RPMI7951 (cell line): ENCODE measurements at places on chromosomes 3 and 15. TPM values are rescaled to one million over a fixed set of nuclear protein-coding genes. Genes with fewer than 3 reads are reported as not detected.

Gene DLL4
- 2.5 and 2.6 TPM in 2 replicates for total RNA-seq

Gene PTPRG
- total RNA-seq = 43.0 and 44.9 TPM in 2 replicates

Gene PPM1L
- 0.39 and 1.6 TPM in 2 replicates for total RNA-seq

Gene EPB42
- not detected in 2 replicates for total RNA-seq

Gene MAP3K13
- total RNA-seq = 31.0 and 33.1 TPM in 2 replicates

Gene PXYLP1
- 13.8 and 18.7 TPM in 2 replicates for total RNA-seq

Gene NR2E3
- total RNA-seq = not detected in 2 replicates

Gene HSPBAP1
- 6.2 and 6.7 TPM in 2 replicates for total RNA-seq

GRCh38 chr3:24154013-24154695 is 209.1 kb downstream of the NR1D2 start:
- DNase-seq = no peak

DNA sequence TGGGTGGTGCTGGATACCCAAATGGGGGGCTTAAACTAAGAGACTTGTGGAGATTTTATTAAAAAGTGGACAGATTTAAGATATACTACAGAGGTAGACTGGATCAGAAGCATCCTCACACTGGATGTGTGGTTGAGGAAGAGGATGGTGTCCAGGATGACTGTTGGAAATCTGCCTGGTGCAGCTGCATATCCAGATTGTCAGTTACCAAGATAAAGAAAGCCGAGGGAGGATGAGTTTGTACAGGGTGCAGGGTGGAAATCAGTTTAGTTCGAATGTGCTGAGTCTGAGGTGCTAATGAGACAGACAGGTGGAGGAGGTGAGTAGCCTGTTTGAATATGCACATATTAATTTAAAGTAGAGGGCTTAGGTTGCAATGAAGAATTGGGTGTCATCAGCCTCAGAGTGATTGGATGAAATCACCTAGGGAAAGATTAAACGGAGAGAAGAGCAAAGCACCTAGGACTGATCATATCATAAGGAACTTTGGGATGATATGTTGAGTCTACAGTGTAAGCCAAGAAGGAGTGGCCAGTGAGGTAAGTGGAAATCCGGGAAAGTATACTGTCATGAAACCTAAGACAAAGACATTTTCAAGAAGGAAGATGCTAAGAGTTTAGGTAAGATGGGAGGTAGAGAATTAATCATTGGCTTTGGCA is 74.1 kb upstream of the GOLGA8B start:
- no peak for DNase-seq

DNA sequence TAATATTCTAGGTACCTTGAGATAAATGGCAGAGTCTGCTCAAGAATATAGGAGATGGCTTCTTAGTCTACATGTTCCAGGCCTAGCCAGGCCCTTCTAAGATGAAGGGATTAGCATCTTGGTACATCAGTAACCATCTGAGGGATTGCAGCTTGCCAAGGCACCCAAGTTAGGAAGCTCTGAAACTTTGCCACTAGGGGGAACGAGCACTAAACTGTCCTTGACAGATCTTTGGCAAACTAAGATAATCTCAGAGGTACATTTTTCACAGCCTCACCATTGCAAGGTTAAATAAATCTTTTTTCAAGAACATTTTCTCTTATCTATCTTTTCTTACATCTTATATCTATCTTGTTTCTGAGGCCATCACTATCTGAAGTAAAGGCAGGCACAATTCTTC is 351.2 kb downstream of the RAP2B start:
- DNase-seq = no peak

GRCh38 chr15:100461049-100461448 is 67.7 kb downstream of the CERS3 start:
- no peak for DNase-seq

- DNase-seq = no peak
Observed at GRCh38 chr15:82595766-82596165, 51.4 kb downstream of the CPEB1 start.

DNA sequence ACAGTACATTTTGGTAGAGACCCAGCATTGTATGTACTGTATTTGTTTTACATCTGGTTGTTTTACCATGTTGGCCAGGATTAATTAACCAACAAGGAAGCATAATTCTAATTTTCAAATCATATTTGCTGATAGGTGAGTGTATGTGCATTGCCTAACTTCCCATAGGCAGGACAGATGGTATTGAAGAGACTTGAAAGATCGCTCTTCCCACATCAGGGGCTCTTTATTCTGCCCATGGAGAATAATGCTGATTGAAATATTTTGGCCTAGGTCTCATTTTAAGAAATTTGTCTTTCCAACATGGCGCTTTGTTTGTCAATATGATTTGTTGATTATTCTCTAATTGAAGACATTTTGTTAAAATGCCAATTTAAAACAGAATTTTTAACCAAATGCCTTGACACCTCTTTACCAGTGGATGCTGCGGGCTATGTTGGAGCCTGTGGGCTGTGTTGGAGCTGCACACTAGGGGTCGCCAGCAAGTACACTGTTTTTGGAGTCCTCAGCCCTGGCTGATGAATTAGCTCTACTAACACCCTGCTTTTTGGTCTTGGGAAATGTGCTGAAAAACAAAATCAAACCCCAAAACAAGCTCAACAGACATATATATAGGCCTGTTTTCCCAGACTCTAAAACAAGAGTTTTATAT is 5.3 kb downstream of the P2RY12 start:
- peak; percentile 39 for DNase-seq

DNA sequence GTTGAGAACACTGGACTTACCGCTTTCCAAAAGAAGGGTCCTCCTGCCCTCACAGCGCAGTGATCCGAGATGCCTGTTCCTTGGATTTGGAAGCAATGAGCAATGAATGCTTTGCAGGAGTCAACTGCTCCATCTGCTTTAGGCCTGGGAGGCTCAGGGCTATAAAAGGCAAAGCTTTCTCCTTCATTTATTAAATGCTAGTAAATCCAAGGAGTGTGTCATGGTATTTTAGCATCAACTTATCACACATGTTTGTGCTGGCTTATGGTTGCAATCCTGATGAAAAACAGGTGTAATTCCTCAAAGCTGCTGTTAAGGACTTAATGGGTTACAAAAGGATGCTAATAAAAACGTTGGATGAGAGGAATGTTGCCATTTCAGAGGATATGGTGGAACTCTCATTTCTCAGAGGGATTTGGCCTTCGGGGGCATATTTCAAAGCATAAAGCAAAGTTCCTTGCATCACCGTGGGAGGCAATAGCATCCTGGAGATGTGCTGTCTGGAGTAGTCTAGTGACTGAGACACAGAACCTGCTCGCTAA is 158.5 kb upstream of the TPM1 start:
- peak; percentile 67 for DNase-seq

- peak; percentile 24 for DNase-seq
Observed at GRCh38 chr3:177528306-177529070, 331.2 kb upstream of the TBL1XR1 start.

DNA sequence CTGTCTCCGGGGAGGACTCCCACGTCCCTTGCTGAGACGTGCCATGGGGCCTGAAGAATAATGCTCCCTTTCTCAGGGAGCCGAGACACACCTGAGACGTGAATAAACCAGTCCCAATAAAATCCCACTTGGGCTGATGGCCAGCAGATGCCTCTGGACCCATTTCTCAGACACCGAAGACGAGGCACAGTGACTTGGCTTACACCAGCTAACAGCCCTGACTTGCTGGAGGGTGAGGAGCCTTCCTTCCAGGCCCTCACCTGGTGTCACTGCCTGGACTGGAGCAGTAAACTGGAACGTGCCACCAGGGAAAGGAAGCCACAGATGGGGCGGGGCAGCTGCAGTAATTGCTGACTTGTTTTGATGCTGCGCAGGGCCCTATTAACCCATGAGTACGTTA is 189.7 kb downstream of the PDZRN3 start:
- no peak for DNase-seq

DNA sequence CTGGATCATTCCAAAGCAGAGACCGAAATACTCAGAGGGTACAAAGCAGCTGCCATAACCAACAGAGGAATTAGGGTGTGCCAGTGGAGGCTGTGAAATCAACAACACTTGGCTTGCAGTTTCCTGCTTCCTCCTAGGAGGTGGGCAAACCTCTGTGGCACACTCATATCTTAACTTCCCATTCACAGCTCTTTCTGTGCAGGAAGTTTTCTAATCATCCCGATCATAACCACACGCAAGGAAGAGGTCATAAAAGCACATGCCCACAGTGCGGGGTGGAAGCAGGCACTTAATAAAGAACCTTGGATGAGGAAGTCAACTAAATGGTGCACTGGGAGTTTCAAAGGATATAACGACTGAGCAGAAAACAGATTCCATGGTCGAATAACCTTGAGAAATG is 5.1 kb downstream of the SCAMP2 start:
- DNase-seq = no peak

GRCh38 chr3:39180183-39180545 is 12.2 kb downstream of the XIRP1 start:
- no peak for DNase-seq

- no peak for DNase-seq
Observed at GRCh38 chr3:9715136-9715535, 11.5 kb downstream of the CPNE9 start.

GRCh38 chr3:114721209-114721608 is 425.9 kb downstream of the ZBTB20 start:
- DNase-seq = no peak
